ENCODE measurements at places on chromosomes 3 and 15.

GRCh38 chr3:152236716-152237115 lies 32.0 kb upstream of the MBNL1 start:
- no peak for DNase-seq

GRCh38 chr15:45855907-45856579 lies 221.2 kb downstream of the SQOR start:
- DNase-seq = no peak

GRCh38 chr3:24589931-24590880 lies 95.6 kb upstream of the THRB start:
- DNase-seq = no peak

- no peak for DNase-seq
Measured at GRCh38 chr3:50539356-50540286, 27.9 kb downstream of the C3orf18 start.

Data from tibial artery (tissue), 4 donors.